NCI-H2227 treated with DMSO at 0.1 percent for 48 hours (cell line): ENCODE measurements at places on chromosomes 5 and 9.

DNA sequence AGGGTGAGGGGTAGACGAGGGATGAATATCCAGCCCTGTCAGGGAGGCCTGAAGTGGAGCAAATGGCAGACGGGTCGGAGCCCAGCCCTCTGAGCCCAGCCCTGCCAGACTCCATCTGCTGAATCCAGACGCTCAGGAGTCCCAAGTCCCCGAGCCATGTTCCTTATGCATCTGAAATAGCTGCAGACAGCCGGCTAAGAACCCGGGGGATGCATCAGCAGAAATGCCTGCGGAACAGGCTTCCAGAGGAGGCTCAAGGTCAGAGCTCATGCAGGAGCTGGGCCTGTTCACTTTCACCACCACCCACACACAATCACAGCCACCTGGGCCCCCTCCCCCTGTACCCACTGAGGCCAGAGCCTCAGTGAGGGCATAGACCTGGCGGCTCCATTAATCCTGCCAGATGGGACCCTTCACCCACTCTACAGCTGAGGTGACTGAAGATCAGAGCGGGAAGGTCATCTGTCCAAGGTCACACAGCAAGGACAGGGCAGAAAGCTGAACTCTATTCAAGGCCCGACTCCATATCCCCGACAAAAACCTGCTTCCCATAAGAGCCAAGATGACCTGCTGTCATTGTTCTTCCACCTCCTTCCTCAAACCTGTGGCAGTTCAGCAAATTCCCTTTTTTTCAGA is 24.4 kb upstream of the AKNA start:
- no peak for DNase-seq

- DNase-seq: no peak
Measured at GRCh38 chr5:170819824-170820223, 36.3 kb downstream of the GABRP start.

GRCh38 chr5:32317041-32317440 is 4.3 kb upstream of the MTMR12 start:
- DNase-seq: no peak

DNA sequence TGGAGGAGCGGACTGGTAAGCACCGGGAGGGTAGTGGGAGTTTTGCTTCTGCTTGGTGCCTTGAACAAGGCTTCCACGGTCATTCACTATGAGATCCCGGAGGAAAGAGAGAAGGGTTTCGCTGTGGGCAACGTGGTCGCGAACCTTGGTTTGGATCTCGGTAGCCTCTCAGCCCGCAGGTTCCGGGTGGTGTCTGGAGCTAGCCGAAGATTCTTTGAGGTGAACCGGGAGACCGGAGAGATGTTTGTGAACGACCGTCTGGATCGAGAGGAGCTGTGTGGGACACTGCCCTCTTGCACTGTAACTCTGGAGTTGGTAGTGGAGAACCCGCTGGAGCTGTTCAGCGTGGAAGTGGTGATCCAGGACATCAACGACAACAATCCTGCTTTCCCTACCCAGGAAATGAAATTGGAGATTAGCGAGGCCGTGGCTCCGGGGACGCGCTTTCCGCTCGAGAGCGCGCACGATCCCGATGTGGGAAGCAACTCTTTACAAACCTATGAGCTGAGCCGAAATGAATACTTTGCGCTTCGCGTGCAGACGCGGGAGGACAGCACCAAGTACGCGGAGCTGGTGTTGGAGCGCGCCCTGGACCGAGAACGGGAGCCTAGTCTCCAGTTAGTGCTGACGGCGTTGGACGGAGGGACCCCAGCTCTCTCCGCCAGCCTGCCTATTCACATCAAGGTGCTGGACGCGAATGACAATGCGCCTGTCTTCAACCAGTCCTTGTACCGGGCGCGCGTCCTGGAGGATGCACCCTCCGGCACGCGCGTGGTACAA is 556 bp downstream of the PCDHGC3 start:
- DNase-seq: peak; percentile 34

DNA sequence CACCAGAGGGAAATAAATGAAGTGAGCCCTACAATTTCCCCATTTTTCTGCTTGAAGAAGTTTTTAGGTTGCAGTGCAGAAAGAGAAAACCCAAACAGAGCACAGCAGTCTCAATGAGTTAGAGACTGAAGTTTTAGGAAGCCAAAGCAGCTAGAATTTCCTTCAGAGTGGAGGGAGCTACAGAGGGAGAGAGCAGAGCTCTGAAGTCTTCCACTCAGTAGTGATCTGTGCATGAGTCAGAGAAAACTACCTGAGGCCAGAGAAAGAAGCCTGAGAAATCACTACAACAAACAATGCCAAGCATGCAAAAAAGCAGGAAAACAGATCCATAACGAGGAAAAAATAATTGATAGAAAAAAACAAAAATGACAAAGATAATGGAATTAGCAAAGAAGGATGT is 17.9 kb upstream of the NDUFB6 start:
- DNase-seq: no peak
